Kidney (tissue), 22 donors: ENCODE measurements at places on chromosomes 3 and 15. TPM values are rescaled to one million over a fixed set of nuclear protein-coding genes. Genes with fewer than 3 reads are reported as not detected.

The SERPINI2 gene
- total RNA-seq: not detected

DNA sequence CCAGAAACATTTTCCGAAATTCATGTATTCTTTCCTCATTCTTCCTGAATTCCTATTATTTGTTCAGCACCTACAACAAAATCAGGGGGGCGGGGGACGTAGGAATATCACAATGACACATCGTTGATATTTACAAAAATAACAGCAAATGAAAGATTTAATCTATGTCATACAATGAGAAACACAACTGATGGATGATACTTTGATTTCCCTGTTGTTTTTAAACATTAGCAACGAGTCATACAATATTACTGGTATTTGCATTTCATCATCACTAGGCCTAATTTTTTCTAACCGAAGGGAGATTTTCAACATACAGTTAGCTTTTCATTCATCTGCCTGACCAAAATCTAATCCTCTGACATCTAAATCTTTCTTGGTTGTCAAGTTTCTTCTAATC is 45.3 kb upstream of the INO80 start:
- no peak for DNase-seq

- DNase-seq: no peak
These were observed 95.8 kb downstream of the RAP2B start for GRCh38 chr3:153257673-153258351.

- no peak for DNase-seq
These were observed 50.0 kb upstream of the ARHGEF26 start for GRCh38 chr3:154071146-154071545.

DNA sequence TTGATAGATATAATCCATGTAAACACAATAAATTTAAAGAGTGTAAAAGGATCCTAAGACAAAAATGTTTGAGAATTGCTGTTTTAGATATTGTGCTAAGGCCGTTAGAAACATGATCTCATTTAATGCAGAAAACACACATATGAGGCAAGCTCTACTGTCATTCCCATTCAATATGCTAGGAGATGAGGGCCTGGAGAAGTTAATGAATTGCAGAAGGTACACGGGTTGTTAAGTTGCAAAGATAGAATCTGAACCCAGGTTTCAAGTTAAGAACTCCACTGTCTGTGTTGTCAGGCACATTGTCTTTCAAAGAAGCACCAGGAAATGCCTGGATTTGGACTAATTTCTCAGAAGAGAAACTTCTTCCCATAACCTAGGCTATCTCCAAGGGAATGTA is 65.1 kb upstream of the SAMMSON start:
- no peak for DNase-seq
